ENCODE measurements at places on chromosomes 16 and 17.
A peak's percentile ranks its signal among the peaks of the same experiment; 100 is the strongest.

GRCh38 chr16:79508294-79508693, 92.2 kb downstream of the MAF start:
- DNase-seq: no peak
- H3K27me3 ChIP-seq: peaks cover 37% of the 10 kb centered on the region
- H3K4me1 ChIP-seq: peaks cover 1% of the 10 kb centered on the region
- H3K36me3 ChIP-seq: no peaks in the 10 kb centered on the region

DNA sequence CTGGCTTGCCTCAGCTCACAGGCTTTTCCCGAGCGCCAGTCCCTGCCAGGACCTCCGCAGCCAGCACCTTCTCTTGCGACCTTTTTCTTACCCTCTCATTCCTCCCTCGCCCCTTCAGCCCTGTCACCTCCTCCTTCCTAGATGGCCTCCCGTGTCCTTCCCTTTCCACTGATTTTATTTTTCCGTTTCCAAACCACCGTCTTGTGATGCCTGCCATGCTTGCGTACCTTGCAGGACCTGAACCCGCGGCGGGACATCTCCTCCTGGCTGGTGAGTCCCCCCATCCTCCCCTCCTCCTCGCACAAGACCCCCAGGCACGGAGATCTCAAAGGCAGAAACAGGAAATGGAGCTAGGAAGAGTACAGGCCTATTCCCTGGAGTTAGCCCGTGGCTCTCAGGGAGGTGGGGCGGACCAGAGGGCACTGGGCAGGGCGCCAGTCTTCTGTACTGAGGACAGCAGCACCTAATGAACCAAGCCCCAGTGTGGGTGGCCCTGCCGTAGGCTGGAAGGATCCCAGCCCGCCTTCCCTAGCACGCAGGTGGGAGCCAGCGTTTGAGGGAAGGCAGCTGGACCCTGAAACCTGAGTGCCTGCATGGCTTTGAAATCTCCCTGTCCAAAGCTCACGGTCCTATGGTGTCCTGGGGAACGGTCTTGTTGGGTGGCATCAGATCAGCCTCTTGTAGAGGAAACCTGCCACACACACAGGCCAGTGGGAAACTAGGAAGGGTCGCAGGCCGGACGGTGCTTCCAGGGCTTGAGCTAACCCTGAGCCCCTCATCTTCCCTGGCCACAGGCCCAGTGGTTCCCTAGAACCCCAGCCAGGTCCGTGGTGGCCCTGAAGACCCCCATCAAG, 612 bp downstream of the CISD3 start:
- no peak for DNase-seq
- H3K4me1 ChIP-seq: peaks cover 13% of the 10 kb centered on the region
- peak overlapping the region; percentile 83 for H3K27ac ChIP-seq
- no peaks in the 10 kb centered on the region for H3K27me3 ChIP-seq
- H3K4me3 ChIP-seq: peak overlapping the region; percentile 82

DNA sequence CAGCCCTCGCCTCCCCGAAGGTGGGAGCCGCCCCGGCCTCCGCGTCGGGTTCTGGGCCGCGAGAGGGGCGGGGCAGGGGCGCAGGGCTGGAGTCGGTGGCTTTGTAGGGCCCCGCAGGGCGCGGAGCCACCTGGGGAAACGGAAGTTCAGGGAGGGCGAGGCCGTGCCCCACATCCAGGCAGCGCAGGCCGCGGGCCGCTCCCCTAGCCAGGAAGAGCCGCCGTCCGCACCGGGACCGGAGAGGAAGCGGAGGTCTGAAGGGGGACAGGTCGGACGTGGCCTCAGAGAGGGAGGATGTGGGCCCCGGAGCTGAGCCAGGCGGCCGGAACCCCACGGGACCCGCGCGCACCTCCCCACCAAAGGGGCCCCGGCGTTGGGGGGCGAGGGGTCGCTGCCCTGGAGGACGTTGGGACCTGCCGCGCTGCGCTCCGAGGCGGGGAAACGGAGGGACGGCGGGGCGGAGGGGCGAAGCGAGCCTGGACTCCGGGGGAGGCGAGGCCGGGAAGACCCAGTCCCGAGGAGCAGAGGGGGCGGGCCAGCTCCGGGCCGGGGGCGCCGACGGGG, 482 bp upstream of the SLC16A3 start:
- H3K4me3 ChIP-seq: peak overlapping the region; percentile 52
- no peak overlapping the region for H3K27ac ChIP-seq
- DNase-seq: no peak
- no peaks in the 10 kb centered on the region for H3K36me3 ChIP-seq

- peaks cover 57% of the 10 kb centered on the region for H3K4me1 ChIP-seq
- DNase-seq: no peak
- H3K27me3 ChIP-seq: no peaks in the 10 kb centered on the region
- H3K4me3 ChIP-seq: peak overlapping the region; percentile 94
- H3K36me3 ChIP-seq: peaks cover 31% of the 10 kb centered on the region
- peak overlapping the region; percentile 99 for H3K27ac ChIP-seq
Observed at GRCh38 chr17:59837308-59838051, 55.3 kb downstream of the TUBD1 start.

DNA sequence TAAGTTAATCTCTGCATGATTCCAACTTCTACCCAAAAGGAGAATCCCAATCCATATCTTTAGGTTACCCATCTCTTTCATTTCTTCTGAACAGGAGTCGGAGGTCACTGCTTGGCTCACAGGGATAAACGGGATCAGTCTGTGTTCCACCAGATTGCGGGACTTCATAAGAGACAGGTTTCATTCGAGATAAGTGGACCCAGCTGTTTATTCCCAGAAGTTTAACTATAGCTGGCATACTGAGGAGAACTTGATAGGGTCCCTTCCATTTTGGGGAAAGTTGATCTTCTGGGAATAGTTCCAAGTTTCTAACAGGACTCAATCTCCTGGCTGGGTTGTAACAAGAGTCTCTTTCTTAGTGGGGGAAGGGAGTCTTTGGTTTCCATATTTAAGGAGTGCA, 45.4 kb upstream of the ARL4D start:
- no peak for DNase-seq
- H3K27ac ChIP-seq: no peak overlapping the region
- no peaks in the 10 kb centered on the region for H3K4me1 ChIP-seq
- H3K27me3 ChIP-seq: no peaks in the 10 kb centered on the region

DNA sequence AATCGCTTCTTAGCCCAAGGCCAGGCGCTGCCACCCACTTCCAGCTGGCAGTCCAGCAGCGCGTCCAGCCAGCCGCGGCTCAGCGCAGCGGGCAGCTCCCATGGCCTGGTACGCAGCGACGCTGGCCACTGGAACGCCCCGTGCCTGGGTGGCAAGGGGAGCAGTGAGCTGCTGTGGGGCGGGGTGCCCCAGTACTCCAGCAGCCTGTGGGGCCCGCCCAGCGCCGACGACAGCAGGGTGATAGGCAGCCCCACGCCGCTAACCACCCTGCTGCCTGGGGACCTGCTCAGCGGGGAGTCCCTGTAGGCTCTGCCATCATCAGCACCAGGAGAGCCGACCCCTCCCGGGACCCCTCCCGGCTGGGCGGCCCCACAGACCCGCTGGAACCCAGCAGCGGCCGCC, 24.0 kb downstream of the TMC6 start:
- no peaks in the 10 kb centered on the region for H3K27me3 ChIP-seq
- no peaks in the 10 kb centered on the region for H3K4me1 ChIP-seq
- DNase-seq: no peak
- H3K27ac ChIP-seq: no peak overlapping the region
- H3K4me3 ChIP-seq: no peak overlapping the region

DNA sequence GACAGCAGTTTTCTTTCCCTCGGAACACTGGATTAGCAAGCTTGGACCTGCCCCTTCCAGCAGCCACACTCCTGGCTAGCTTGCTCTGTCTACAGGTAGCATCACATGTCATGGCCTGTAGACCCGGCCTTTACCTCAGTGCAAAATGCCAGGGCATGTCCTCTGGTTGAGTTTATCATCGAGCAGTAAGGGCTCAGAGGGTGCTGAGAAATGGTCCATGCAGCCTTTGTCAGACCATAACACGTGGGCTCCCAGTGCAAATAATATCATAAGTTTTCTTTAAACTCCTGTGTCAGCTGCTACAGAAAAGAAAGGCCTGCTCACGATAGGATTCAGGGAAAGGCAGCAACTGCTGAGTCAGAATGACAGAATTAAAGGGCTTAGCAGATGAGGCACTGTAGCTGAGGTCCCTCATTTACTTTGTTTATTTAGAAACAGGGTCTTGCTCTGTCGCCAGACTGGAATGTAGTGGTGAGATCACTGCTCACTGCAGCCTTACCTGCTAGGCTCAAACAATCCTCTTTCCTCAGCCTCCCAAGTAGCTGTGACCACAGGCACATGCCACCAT, 8.0 kb upstream of the GNA13 start:
- no peaks in the 10 kb centered on the region for H3K36me3 ChIP-seq
- H3K27me3 ChIP-seq: no peaks in the 10 kb centered on the region
- H3K4me3 ChIP-seq: no peak overlapping the region

- no peak for DNase-seq
- no peak overlapping the region for H3K4me3 ChIP-seq
- peaks cover 9% of the 10 kb centered on the region for H3K4me1 ChIP-seq
- peak overlapping the region; percentile 93 for H3K27ac ChIP-seq
- no peaks in the 10 kb centered on the region for H3K27me3 ChIP-seq
- peaks cover 18% of the 10 kb centered on the region for H3K36me3 ChIP-seq
Observed at GRCh38 chr17:18993905-18994526, 10.5 kb downstream of the FAM83G start.

- H3K4me3 ChIP-seq: no peak overlapping the region
- no peak overlapping the region for H3K27ac ChIP-seq
- no peaks in the 10 kb centered on the region for H3K27me3 ChIP-seq
- H3K4me1 ChIP-seq: no peaks in the 10 kb centered on the region
Observed at GRCh38 chr16:87709677-87710076, 56.1 kb downstream of the KLHDC4 start.

DNA sequence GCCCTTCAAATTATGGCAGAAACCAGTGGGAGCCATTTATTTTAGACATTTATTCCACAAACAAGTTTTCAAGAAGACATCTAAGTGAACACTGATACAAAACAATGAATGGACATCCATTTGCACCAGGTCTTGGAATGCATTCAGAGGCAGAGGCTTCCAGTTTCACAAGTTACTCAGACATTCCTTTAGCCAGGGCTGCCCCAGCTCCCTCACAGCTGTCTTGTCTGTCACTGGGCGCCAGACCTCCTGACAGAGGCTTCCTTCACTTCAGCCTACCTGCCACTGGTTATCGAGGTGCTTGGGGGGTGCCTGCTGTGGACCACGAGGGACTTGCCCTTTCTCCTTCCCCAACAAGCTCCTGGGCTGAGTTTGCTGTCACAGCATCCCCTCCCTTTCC, 19.2 kb downstream of the AQP8 start:
- H3K4me3 ChIP-seq: no peak overlapping the region
- H3K4me1 ChIP-seq: no peaks in the 10 kb centered on the region
- H3K27me3 ChIP-seq: peaks cover 5% of the 10 kb centered on the region
- peaks cover 18% of the 10 kb centered on the region for H3K36me3 ChIP-seq
- H3K27ac ChIP-seq: no peak overlapping the region
- no peak for DNase-seq

DNA sequence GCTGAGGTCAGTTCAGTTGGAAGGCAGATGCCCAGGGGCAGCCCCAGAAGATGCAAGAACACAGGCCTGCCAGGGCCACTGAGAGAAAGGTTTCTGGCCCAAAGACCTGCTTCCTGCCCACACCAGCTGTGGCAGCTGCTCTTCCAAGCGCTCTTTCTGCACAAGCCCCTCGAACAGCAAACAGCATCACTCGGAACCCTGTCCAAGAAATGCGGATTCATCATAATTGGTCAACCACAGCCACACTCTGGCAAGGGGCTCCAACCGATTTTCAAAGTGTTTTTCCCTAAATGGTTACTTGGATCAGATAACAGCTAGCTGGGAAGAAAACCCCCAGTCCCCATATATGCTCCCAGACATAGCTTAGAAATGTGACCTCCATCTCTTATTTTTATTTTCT, 71.1 kb upstream of the DNAH17 start:
- H3K36me3 ChIP-seq: no peaks in the 10 kb centered on the region
- H3K27me3 ChIP-seq: no peaks in the 10 kb centered on the region
- H3K27ac ChIP-seq: no peak overlapping the region
- DNase-seq: no peak
- peaks cover 15% of the 10 kb centered on the region for H3K4me1 ChIP-seq

DNA sequence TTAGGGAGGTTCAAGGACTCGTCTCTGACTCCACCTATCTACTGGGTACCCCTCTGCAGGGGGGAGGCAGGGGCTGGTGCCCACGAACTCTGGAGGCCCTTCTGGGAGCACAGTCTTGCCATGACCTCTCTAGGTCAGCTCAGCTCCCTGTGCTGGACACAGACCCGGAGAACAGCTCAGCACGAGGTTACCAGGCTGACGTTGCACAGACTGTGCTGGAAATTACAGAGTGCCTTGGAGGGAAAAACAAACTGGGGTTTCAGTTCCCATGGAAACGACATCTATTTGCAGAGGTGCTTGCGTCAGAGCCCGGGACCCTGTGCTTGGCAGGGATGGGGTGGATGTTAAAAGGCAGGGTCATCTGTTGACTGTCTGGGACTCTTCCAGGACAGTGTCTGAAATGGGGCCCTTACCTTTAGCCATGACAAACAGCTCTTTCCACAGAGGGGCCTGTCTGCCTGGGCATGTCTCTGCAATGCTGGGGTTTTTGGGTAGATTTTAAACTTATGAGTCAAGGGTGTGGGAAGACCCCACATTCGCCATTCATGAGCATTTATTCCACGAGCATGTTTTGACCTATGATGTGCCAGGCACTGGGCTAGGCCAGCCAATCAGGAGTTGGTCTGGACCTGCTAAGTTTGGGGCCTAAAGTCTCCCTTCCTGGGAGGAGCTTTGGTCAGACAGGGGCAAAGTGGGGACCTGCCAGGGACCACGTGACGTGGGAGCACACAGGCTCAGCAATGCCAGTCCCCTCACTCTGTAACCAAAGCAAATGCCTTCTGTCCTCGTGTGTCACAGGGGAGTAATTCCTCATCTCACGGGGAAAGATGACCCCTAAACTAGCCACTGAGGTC, 22.5 kb downstream of the CCR7 start:
- no peaks in the 10 kb centered on the region for H3K36me3 ChIP-seq
- no peak for DNase-seq
- H3K4me1 ChIP-seq: peaks cover 56% of the 10 kb centered on the region
- H3K27me3 ChIP-seq: no peaks in the 10 kb centered on the region
- peak overlapping the region; percentile 92 for H3K27ac ChIP-seq
- peak overlapping the region; percentile 2 for H3K4me3 ChIP-seq

DNA sequence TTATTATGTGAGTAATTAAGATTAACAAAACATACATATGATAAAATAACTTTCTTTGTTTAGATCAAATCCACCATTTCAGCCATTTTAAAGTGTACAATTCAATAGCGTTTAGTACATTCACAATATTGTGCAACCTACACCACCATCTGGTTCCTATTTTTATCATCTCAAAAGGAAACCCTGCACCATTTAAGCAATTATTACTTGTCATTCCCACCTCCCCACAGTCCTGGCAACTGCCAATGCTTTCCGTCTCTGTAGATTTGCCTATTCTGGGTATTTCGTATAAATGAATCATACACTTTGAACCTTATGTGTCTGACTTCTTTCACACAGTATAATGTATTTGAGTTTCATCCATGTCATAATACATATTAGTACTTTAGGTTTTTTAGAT, 162.5 kb upstream of the CNTNAP4 start:
- no peak overlapping the region for H3K27ac ChIP-seq
- no peaks in the 10 kb centered on the region for H3K4me1 ChIP-seq
- DNase-seq: no peak
- no peaks in the 10 kb centered on the region for H3K36me3 ChIP-seq
- no peak overlapping the region for H3K4me3 ChIP-seq
